Hindlimb muscle (tissue), 1 donor: ENCODE measurements at places on chromosomes 3 and 15.
A peak's percentile ranks its signal among the peaks of the same experiment; 100 is the strongest.

- no peak for DNase-seq
Measured at GRCh38 chr15:56770173-56770572, 36.9 kb upstream of the ZNF280D start.

DNA sequence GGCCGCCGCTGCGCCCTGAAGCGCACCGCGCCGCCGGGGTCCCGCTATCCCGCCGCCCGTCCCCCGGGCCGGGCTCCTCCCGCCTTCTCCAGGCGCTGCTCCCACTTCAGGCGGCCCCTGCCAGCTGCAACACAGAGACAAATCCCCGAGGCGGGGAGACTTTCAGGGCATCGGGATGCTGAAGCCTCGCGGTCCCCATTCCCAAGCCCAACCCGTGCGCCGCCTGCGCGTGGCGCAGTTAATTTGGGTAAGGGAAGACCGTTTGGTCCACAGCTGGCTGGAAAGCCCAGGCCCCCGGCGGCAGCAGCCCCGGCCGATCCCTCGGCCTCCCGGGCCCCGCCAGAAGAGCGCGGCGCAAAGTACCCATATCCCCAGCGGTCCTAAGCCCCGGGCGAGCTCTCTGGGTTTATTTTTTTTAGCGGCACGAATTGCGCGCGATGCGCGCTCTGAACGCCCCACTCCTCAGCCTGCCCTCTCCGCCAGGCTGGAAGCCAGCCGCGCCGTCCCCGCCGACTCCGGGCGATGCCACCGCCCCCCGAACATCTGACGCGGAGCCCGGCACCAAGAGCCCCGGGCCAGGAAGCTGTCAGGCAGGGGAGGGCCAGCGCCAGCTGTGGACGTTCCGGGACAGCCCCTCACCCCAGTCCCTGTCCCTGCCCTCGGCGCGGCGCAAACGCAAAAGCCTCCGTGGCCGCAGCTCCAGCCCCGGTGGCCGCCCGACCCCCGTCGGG is 517 bp downstream of the FBN1 start:
- peak; percentile 72 for DNase-seq

DNA sequence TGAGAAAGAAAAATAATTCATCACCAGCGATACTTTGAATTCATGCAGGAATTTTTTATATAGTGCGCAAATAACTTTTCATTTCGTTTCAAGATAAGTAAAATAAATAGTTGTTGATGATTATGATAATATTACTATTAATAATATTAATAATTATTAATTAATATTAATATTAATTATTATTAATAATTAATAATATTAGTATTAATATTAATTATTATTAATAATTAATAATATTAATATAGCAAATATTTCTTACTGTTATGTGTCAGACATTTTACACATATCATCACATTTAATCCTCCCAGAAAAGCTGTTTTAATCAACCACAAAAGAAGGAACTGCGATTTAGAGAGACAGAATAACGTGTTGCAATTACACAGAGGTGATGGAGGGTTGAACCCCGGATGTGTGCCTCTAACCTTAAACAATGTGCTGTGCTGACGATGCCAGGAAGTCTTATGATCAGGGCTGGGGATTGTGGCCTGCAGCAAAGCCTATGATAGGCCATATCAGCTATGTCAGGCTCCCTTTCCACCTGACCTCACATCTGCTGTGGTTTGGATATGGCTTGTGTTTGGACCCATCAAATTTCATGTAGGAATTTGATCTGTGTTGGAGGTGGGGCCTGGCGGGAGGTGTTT is 263.5 kb upstream of the NR2F2 start:
- no peak for DNase-seq

DNA sequence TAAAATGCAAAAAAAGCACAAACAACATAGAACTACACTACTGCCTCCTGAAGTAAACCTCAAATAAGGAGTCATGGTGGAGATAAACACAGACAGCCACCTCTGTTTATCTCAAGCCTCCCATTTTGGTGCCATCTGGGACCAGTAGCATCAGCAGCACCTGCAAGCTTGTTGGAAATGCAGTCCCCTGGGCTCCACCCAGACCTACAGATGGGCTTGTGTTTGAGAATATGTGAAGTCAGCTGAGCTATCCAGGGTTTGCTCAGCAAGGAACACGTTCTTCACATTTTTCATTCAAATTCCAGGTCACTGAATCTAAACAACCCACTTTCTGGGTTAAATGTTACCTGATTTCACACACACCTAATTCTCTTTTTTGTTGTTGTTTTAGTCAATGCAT is 45.5 kb downstream of the RASGRF1 start:
- no peak for DNase-seq

DNA sequence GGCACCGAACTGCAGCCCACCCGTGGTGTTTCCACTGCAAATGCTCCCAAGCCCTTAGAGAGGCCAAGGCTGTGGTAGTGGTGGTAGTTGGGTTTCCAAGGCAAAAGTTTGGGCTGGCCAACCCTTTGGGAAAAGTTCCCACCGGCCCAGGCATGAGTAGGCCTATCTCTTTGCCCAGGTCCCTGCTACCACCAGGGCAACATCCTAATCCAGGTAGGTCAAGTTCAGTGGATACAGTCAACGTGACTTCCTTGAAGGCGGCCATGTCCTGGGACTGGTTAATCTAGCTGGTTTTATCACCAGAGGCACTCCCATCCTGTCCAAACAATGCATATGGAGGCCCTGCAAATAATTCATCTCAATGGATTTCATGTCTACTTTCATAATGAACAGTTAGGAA is 1.6 kb upstream of the ONECUT1 start:
- no peak for DNase-seq

- DNase-seq: no peak
Measured at GRCh38 chr3:5677555-5677954, 490.0 kb downstream of the EDEM1 start.
